ENCODE measurements at places on chromosomes 2 and 18.

- DNase-seq = no peak
Measured at GRCh38 chr2:144434425-144435222, 85.3 kb downstream of the ZEB2 start.

GRCh38 chr2:105383432-105384166 lies 15.3 kb downstream of the FHL2 start:
- DNase-seq = no peak

DNA sequence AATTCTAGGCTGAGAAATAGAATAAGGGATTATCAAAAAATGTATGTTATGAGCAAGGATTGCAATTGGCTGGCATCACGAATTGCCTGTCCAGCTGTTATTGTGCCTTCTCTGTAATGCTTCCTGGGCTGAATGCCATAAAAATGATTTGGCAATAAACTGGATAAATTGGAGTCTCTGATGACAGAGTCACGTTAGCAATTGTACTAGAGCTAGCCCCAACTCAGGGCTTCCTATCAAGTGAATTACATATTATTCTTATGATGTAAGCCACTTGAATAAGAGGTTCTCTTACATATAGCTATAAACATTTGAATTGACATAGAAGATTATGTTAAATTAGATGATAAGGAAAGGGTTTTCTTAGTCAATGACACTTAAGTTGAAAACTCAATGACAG lies 607.5 kb upstream of the REG3G start:
- no peak for DNase-seq

- no peak for DNase-seq
Measured at GRCh38 chr18:71443706-71444480, 1100.2 kb downstream of the CBLN2 start.

GRCh38 chr2:69831354-69831905 lies 2.0 kb downstream of the GMCL1 start:
- DNase-seq = no peak

DNA sequence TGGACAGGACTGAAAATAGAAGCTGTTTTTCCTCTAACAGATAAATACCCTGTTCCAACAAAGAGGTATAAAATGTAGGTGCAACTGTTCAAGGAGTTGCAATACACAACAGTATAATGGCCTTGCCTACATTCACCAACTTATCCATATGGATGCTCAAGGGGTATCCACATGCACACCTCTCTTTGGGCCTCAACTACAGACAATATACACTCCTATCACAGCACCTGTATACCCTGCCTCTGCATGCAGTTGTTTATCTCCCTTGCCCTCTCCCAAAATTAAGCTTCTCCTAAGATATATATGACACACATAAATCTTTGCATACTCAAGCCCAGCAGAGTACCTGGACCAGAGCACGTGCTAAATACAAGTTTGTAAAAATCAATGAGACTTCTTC lies 37.3 kb downstream of the DARS1 start:
- DNase-seq = no peak
